ENCODE measurements at places on chromosomes 1 and 21.

GRCh38 chr1:234965111-234965510, 163.5 kb downstream of the TOMM20 start:
- DNase-seq: no peak

GRCh38 chr1:9014475-9015375, 11.5 kb downstream of the SLC2A7 start:
- no peak for DNase-seq

DNA sequence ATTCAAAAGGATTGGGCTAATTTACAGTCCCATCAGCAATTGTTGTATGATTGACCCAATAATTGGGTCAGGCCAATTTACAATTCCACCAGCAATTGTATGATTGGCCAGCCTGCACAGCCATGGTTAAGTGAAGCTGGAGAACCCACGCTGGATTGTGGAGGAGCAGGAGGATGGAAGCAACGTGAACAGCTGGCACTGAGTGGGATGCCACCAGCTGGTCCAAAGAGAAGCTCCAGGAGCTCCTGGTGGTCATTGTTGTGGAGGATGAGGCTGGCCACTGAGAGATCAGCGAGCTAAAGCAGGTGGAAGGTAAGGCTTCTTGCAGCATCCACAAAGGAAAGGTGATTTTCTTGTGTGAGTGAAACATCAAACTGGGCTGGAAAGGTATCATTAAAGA, 23.2 kb upstream of the EFCAB14 start:
- no peak for DNase-seq

- DNase-seq: no peak
Observed at GRCh38 chr1:226351709-226352108, 42.7 kb upstream of the LIN9 start.

- no peak for DNase-seq
Observed at GRCh38 chr1:68984289-68984688, 487.4 kb upstream of the DEPDC1 start.

DNA sequence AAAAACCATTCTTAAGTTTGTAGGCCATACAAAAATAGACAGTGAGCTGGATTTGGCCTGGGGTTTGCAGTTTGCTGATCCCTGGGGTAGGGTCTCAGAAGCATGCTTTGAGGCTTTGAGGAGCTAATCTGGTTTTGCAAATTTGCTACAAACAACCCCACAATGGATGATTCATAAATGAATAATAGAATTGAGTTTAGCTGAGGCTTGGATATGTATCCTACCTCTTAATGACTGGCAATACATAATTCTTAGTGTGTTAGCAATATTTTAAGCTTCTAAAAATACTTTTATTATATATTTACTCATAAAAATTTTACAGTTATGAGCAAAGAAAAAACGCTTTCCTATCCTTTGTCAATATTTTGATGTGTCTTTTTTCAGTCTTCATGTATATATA, 50.6 kb downstream of the ROR1 start:
- DNase-seq: no peak

DNA sequence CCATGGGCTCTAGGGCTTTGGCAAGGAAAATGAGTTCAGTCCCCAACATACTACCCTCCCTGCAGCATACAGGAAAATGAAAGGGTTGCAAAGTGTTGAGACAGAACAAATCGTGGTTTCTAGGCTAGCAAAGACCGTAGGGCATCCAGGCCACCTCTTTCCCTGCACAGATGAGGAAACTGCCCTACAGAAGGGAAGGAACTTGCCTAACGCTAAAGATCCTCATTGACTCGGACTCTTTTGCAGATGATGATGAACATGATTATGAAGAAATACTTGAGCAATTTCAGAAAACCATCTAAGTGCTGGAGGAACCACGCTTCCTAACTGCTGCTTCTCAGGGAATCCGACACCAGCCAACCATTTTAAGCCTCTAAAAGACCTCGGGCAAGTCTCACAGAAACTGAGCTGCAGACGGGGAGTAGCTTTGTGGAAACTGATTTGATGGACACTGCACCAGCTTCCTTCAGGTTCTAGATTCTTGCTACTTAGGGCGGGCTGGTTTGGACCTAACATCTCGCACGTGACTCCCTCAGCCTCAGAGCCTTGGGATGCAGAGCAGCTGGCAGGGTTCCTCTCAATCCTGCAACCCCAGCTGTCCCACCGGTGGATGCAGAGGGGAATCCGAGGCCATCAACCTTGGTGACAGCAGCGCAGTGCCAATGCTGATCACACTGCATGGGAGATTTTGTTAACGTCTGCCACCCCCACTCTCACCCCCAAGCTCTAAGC, 13.4 kb downstream of the THEMIS2 start:
- DNase-seq: no peak

DNA sequence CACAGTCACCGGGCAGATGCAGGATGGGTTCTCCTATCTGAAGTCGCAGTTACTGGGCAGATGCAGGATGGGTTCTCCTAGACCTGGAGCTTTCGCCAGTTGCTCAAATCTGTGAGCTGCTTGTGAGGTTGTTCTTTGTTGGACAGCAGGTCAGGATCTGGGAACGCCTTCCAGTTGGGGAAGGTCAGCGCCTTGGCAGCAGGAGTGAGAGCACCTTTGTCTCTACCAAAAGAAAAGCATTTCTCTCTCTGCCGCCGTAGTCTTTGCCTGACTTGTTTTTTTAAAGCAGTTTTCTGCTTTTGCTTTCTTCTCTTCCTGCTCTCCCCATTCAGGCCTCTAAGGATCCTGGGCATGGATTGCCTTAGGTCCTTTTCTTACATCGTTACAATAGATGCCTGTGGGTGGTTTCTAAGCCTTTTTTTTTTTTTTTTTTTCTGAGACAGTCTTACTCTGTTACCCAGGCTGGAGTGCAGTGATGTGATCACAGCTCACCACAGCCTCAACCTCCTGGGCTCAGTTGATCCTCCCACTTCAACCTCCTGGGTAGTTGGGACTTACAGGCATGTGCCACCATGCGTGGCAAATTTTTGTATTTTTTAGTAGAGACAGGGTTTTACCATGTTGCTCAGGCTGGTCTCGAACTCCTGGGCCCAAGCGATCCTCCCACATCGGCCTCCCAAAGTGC, 15.7 kb downstream of the PEX14 start:
- DNase-seq: no peak

DNA sequence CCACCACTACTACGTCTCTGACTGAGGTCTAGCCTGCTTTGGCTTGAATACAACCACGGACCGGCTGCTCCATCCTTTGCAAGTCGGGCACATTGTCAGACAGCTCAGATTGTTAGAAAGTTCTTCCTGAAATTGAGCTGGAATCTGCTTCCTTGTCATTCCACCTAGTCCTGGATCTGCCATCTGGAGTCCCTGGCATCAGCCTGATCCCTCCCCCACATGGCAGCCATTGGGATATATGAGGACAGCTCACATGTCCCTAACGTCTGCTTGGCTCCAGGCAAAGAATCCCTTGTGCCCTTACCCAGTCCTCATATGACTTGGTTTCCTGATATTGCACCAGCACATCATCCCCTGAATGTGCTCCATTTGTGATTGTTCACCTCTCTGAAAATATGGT, 56.3 kb upstream of the SYT6 start:
- no peak for DNase-seq

GRCh38 chr1:155944444-155944799, 3.0 kb downstream of the RXFP4 start:
- no peak for DNase-seq

DNA sequence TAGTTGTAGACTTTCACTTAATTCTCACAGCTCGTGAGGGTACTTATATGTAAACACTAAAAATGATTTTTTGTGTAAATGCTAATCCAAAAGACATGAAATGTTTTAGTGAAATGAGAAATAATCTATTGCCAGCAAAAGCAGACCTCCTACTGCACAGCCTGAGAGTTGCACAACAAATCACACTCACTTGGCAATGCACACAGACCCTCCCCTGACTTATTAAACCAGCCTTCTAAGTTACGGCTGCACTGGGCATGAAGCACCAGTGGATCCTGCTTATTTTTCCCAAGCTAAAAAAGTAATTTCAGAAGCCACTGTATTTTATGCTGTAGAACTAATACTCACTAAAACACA, 10.3 kb downstream of the ERRFI1 start:
- no peak for DNase-seq

DNA sequence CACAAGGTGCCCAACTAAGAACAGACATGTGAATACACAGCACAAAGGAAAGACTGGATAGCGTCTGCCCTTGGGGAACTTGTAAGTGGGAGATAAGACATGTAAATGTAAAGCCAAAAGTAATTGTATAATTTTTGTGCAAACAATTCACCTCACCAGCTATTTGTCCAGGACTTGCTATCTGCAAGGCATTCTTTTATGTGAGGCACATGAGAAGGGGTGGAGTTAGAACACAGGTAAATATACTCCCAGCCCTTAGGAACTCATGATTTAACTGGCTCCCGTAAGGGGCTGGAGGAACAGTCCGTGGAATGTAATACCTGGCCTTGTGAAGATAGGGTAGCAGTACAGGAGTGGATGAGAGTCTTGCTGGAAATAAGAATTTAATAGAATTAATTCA, 61.3 kb downstream of the CDK18 start:
- DNase-seq: no peak

- DNase-seq: no peak
Observed at GRCh38 chr1:204802401-204803175, 68.1 kb upstream of the NFASC start.
